HFFc6 (cell line): ENCODE measurements at places on chromosomes 6 and 20. TPM values are rescaled to one million over a fixed set of nuclear protein-coding genes. Genes with fewer than 3 reads are reported as not detected.
A peak's percentile ranks its signal among the peaks of the same experiment; 100 is the strongest.

DNA sequence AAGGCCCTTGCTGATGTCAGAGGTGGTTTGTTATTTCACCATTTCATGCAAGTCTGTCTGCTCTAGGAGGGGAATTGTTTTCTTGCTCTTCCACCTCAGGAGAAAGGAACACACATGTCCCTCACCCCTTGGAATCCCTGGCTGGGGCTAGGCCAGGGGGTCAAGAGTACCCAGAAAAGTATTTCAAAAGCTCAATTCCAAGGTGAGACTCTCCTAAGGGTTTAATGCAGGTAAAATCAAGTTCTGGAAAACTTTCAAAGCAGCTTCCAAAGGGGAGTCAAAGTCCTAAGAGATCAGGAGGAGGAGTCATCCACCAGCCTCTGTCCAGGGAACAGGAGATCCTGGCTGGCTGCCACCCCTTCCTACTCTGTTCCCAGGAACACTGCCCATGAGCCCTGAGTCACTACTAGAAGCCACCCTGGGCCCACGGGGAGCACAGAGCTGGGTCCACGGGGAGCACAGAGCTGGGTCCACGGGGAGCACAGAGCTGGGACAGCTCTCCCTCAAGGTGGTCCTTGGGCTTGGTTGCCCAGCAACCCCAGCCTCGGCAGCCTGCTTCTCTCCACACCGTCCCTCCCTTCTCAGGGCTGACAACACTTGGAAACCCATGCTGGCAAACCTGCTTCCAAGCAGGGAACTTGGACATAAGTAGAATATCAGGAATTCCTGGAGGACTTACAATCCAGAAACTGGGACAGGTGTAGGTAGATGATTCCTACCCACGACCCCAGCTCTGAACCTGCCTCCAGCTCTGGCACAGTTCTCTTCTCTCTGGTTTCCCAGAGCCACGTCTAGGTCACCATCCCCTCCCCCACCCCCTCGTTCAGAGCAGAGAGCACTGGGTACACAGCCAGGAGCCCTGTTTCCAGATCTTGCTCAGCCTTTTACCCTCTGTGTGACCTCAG is 35.3 kb upstream of the CDKN1A start:
- DNase-seq = peak; percentile 84

GRCh38 chr6:27816906-27817305 is 95.3 kb downstream of the OR2B2 start:
- no peak for DNase-seq

GRCh38 chr20:62864207-62864606 is 2.6 kb upstream of the TCFL5 start:
- no peak for DNase-seq

- peak; percentile 63 for DNase-seq
Measured at GRCh38 chr6:159110013-159110412, 59.2 kb upstream of the FNDC1 start.

GRCh38 chr6:7615611-7616383 is 25.8 kb downstream of the SNRNP48 start:
- DNase-seq = peak; percentile 50

Gene BMP7
- total RNA-seq = not detected in 3 replicates

DNA sequence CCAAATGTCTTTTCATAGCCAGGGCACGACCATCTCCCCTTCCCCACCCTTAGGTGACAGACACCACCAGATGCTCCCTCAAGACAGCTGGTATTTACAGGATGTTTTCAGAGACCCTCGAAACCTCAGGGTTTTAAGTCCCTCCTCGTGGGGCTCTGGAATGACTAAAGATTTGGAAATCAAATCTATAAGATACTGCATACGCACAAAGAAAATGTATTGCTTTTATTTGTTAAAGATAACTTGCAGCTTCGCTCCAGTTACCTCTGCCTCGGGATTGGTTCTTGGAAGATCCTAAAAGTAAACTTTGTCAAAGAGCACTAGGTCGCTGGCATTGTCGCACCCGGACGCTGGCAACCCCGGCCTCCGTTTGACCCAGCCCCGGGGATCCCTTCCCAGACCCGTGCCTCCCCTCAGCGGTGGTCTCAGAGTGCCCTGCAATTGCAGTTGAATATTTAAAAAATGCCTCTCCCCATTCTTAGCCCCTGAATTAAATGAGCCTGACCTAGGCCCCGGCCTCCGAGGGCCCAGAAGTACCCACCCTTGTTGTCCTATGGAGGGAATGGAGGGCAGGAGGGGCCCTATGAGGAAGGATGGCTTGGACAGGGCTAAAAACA is 7.1 kb downstream of the PAX1 start:
- DNase-seq = no peak

Gene OXT
- not detected in 3 replicates for total RNA-seq

Gene SPTLC3
- not detected in 3 replicates for total RNA-seq
